ENCODE measurements at places on chromosomes 3 and 15.
A peak's percentile ranks its signal among the peaks of the same experiment; 100 is the strongest.

DNA sequence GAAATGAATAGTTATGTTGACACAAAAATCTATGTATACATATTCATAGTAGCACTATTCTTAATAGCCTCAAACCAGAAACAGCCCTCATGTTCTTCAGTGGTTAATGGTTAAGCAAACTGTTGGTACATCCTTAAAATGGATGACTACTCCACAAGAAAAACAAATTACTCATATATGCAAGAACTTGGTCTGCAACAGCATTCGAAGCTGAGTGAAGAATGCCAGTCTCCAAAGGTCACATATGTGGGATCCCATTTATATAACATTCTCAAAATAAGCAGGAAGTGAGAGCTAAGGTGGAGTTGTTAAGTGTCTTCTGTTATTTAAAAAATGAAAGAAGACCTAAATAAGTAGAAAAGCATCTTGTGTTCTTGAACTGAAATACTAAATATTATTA is 365.7 kb downstream of the GABRG3 start:
- no peak for DNase-seq

DNA sequence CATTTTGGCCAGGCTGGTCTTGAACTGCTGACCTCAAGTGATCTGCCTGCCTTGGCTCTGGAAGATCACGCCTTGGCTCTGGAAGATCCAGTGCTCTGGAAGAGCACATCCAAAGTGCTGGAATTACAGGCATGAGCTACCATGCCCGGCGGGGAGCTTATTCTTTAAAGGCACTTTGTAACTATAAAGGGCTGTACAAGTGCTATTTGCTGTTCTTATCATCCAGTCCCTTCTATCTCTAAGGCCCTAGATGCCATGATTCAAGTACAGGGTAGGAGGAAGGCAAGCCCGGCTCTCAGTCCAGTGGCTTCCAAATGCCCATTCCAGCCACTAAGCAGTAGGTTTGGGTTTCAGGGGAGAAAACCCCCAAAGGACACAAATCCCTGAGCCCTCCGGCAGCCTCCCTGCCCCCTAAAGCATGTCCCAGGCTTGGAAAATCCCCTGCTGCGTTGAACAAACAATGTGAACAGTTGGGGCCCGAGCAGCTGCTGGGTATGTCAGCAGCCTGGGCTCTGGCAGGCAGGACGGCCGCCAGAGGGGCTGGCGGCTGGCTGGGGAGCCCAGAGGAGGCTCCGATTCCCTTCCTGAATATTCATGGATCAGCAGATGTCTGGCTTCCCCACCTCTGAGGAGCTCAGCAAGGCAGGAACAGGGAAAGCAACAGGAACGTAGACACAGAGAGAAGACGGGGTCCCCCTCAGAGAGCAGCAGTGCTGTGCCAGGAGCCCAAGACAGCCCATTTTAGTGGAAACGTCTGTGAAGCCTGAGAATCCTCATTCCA is 7.7 kb downstream of the IGDCC4 start:
- peak; percentile 30 for DNase-seq

- no peak for DNase-seq
These were observed 269.4 kb downstream of the GBE1 start for GRCh38 chr3:81492040-81492439.

GRCh38 chr15:59814409-59814808 is 125.3 kb upstream of the BNIP2 start:
- no peak for DNase-seq

DNA sequence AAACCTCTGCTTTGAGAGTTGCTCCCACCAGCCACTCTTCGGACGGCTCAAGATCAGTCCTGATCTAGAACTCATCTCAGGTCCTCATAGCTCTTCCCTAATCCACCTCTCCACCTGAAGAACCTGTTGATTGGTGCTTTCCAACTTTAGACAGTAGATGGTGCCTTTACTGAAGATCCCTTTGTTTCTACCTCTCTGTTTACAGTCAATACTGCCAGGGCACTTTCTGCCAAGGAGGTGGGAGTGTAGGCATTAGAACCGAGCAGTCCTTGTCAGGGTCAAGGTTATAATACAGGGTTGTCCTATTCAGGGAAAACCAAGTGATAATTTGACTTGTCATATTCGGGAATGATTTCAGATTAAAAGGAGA is 1.2 kb downstream of the CGNL1 start:
- peak; percentile 54 for DNase-seq
